SK-N-SH treated with all-trans-retinoic acid at 6 μM for 48 hours (cell line): ENCODE measurements at places on chromosomes 12 and 14.

DNA sequence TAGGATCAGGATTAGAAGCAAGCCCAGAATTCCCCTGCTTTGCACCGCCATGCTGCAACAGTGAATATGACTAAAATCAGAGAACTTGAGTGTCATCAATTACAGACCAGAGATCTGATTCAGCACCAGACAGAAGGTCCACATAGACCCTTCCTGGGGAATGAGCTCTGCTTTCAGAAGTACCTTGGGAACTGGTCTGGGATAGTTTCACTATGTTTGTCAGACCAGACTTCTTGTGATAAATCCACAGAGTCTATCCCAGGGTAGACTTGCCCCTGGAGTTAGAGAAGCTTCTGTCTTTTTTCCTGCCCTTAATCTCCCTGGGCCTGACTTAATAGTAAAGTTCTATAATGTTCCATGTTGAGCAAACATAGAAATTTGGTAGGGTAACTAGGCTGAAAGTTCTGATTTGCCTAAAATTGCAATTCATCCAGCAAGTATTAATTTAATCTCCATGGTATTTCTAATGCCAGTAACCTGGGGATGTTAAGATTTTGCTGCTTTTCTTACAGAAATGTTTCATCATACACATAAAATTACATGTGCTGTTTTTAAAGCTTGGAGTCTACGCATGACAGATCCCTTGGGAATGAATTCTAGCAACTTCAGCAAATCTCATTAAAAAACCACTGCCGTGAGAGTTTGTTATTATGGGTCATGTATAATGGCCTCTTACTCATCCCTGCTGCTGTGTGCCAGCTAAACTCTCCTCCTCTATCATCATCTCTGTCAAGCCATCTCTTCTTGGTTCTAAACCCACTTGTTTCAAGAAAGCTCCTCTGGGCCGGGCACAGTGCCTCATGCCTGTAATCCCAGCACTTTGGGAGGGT lies 61.3 kb upstream of the METAP2 start:
- ATAC-seq: peak; percentile 49; the same call in 2 of the 3 replicates

GRCh38 chr12:104963757-104964156 lies 5.7 kb upstream of the SLC41A2 start:
- ATAC-seq: no peak

DNA sequence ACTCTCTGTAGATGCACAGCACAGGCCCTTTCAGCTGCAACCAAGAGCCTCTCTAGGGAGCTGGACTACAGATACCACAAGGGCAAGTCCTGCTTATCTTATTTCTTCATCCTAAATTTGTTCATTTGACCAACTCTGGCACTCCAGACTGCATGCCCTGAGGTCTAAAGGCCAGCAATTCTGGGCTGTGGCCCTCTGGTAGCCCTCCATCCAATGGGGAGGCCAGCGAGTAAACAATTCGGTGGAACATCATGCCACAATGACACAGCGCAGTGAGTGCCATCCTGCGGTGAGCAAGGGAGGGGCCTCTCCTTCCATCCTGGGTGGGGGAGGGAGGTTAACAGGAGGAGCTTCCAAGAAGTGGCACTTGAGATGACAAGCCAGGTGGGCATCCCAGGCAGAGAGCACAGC lies 652 bp upstream of the SELPLG start:
- ATAC-seq: no peak

GRCh38 chr14:32203928-32204357 lies 874 bp upstream of the RNU6-8 start:
- peak; percentile 4; the same call in 1 of the 3 replicates for ATAC-seq

DNA sequence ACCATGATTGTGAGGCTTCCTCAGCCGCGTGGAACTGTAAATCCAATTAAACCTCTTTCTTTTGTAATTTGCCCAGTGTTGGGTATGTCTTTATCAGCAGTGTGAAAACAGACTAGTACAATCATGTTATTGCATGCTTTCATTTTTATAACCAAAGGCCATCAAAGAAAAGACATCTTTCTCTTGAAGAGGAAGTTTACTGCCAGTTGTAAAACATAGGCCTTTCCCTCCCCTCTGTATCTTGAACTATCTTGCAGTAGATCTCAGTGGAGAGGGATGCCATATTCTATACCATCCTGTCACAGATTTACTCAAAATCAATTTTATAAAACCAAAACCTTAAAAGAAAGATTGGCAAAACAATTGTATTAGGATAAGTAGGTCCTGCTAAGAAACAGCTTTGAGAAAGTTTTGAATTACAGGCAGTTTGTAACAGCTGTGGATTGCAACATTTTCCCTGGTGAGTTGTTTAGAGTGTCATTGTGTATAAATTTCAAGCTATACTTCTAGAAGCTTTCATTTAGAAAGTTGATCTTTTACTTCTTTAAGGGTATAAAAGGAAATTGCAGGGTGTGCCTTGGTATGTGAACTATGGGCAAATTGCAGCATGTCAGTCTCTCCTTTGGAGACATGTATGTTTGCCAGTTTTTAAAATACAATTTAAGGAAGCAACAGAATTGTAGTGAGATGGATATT lies 128.0 kb downstream of the ATP23 start:
- no peak for ATAC-seq

- ATAC-seq: no peak
Observed at GRCh38 chr12:49867570-49868341, 24.9 kb upstream of the BCDIN3D start.

DNA sequence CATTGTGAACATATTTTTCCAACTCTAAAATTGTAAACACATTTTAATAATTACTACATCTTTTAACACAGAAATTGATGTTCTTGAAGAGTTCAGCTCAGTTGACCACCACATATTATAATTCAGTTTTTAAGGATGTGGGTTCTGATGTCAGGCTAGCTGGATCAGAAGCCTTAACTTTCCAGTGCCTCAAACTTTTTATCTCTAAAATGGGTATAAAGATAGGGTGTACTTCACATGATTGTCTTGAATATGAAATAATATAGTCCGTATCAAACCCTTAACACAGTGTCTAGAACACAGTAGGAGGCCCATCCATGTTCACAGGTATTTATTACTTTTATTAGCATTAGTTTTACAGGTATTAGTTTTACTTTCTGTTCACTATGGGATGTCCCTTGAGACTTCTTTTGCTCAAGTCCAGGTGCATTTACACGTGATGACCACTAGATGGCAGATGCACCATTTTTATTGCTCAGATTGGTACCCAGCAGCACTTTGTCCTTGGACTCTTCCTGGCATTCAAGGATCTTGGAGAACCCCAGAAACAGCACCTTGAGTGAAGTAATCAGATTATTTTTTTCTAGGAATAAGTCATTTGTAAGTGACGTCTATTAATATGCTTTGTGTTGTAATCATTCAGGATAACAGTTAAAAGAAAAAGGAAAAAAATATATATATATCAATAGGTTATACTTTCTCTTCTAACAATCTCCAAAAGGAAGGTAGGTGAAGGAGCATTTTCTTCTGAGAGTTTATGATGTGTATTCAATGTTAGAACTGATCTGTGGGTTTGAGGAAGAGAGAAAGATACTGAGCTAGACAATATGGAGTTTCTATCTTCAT lies 580.2 kb downstream of the ETNK1 start:
- peak; percentile 86 for ATAC-seq

DNA sequence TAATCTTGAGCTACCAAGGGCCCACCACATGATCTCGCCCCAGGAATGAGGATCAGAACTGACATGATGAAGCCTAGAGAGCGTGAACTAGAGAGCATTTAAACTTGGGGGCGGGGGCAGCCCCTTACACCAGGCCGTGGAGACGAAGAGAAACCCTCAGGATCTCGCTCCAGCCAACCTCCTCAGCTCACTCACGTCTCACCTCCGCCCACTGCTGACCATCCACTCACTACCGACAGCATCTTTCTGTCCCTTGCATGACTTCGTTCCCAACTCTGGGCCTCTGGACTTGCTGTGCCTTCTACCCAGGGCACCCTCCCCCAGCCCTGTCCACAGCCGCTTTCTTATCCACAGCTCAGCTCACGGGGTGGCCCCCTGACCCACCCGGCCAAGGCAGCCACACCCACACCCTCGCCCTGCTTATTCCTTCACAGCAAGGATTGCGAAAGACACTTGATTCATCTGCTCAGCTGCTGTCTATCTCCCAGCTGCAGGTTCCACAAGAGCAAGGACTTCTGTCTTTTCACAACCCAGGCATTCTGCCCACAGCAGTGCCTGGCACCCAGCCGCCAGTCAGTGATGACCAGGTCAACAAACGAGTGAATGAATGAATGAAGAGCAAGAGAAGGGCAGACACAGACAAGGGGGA lies 6.4 kb downstream of the STX2 start:
- ATAC-seq: no peak

GRCh38 chr12:124327362-124328043 lies 32.6 kb downstream of the RFLNA start:
- no peak for ATAC-seq

GRCh38 chr14:21203470-21204166 lies 47.8 kb upstream of the OR5AU1 start:
- no peak for ATAC-seq

GRCh38 chr12:42056130-42056529 lies 88.5 kb downstream of the GXYLT1 start:
- no peak for ATAC-seq

GRCh38 chr12:14416658-14417057 lies 51.2 kb downstream of the ATF7IP start:
- ATAC-seq: peak; percentile 82

DNA sequence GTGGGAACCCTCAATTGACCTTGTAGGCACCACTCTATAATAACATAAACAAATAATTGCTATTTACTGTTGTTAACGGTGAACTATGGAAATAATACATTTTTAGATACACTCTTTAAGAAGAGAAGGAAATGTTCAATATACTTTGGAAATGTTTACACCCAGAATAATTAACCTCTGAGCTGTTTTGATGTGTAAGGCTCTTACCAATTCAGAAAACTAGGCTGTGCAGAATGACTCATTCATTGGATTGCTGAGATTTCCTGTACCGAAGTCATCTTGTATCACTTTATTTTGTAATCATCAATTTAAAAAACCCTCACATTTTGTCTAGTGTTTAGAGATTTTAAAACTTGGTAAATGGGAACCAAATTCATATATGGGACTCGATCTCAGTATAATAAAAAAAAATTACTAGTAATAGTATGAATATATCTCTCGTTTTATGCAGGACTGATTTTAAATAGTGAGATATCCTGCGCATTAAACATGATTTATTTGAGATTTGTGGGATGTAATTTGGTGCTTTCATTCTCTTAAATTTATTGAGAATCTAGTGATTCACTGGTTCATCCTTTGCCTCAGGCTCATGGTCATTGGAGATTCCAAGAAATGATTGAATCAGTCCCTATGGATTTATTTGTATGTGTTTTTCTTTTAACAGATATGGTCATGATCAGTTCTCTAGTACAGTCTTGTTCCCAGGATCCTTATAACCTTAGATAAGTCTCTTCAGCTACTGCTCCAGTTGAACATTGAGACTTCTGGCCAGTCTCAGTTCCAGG lies 3.9 kb downstream of the SAMD4A start:
- no peak for ATAC-seq

- ATAC-seq: no peak
Observed at GRCh38 chr14:90732139-90732538, 84.1 kb downstream of the TTC7B start.

- no peak for ATAC-seq
Observed at GRCh38 chr12:43004908-43005307, 415.4 kb upstream of the PRICKLE1 start.

DNA sequence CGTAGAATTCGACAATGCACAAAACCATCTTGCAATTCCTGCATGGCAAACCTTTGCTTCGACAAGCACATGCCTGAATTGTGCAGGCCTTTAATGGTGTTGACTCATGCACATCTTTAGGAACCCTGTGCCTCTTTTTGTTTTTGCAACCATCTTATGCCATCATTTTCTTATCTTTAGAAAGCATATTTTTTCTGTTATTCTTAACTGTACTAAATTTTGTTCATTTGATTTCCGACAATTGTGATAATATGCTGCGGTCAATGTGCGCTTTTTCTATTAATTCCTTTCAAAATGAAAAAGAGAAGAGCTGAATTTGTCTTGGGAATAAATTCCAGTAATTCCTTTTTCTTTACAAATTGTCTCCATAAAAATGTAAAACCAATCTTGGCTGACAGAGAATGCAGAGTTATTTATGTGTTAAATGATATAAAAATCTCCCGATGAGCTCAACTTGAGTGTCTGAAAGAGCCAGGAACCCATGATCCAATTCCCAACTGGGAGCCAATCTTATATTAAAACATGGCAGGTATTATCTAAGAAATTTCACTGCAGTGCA lies 20.1 kb upstream of the CDK17 start:
- no peak for ATAC-seq

- peak; percentile 50 for ATAC-seq
Observed at GRCh38 chr14:72515779-72516770, 377.8 kb downstream of the DPF3 start.

DNA sequence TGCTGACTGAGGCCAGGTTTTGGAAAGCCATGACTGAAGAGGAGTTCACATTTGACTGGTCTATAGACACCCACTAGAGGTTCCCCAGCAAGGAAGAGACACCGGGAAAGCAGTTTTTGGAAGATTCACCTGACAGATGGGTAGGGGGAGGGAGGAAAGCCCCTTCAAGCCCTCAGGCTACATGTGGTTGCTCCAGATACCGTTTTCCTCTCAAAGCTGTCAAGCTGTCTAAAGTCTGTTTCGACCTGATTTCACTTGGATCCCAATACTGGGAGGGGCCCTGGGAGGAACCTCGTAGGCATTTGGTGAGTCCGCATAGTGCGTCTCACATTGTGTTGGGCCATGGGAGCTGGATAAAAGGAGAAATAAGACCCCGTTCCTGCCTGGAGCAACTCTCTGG lies 1.7 kb upstream of the LRP1 start:
- ATAC-seq: no peak

DNA sequence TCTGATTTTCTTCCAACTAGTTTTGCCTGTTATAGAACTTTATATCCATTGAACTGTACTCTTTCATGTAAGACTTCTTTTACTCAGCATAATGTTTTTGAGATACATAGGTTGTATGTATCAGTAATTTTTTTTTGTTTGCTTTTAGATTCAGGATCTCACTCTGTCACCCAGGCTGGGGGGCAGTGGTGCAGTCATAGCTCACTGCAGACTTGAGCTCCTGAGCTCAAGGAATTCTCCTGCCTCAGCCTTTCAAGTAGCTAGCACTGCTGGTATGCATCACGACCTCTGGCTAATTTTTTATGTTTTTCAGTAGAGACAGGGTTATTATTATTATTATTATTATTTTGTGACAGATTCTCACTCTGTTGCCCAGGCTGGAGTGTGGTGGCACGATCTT lies 65.0 kb upstream of the DDHD1 start:
- ATAC-seq: no peak

DNA sequence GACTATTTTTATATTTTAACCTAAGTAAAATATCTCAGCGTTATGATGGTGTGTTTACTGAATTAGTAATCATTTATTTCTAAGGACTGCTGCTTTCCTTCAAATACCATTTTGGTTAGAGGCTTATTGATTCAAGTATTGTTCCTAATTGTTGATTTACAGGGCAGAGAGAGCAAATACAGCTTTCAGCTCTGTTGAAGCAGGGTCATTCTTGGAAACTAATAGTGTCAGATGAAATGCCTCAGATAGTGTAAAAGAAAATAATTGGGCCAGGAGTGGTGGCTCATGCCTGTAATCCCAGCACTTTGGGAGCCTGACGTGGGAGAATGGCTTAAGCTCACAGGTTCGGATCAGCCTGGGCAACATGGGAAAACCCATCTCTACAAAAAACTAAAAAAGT lies 249.3 kb downstream of the FUT8 start:
- ATAC-seq: no peak
